Gastrocnemius medialis (tissue), 4 donors: ENCODE measurements at places on chromosomes 11 and 22. TPM values are rescaled to one million over a fixed set of nuclear protein-coding genes. Genes with fewer than 3 reads are reported as not detected.

- no peak for DNase-seq
These were observed 5.7 kb downstream of the CDCA5 start for GRCh38 chr11:65078151-65078550.

Gene RNF141
- total RNA-seq, result 16.8 TPM

- peak; percentile 89 for DNase-seq
These were observed 25.3 kb upstream of the PARVB start for GRCh38 chr22:43998679-43999264.

DNA sequence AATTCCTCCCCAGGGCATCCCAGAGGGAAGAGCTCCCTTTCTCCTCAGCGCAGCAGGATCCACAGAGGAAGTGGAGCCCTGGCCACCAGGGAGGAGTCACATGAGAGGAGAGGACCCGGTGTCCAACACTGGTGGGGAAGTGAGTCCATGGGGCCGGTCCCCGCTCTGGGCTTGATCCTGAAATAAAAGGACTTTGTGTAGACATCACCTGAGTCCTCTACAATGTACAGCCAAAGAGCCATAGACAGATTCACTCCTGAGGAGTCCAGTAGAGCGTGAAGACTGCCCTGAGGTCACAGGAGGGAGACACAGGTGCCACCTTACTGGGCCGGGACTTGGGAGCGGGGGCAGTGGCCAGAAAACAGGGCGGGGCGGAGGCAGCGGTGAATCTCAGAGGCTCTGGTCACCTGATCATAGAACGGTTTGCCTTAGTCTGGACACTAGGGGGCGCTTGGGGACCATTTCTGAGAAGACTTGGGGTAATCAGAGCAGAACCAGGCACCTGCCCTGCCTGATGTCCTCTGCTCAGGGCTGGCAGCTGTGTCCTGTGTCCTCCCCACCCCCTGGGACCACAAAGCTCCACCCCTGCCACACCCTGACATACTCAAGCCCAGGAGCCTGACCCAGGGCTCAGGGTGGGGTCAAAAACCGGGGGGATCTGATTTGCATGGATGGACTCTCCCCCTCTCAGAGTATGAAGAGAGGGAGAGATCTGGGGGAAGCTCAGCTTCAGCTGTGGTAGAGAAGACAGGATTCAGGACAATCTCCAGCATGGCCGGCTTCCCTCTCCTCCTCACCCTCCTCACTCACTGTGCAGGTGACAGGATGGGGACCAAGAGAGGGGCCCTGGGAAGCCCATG lies 112.7 kb downstream of the VPREB1 start:
- peak; percentile 35 for DNase-seq

Gene COPB1
- 47.7 TPM for total RNA-seq

Gene L3MBTL2
- total RNA-seq, result 14.4 TPM

DNA sequence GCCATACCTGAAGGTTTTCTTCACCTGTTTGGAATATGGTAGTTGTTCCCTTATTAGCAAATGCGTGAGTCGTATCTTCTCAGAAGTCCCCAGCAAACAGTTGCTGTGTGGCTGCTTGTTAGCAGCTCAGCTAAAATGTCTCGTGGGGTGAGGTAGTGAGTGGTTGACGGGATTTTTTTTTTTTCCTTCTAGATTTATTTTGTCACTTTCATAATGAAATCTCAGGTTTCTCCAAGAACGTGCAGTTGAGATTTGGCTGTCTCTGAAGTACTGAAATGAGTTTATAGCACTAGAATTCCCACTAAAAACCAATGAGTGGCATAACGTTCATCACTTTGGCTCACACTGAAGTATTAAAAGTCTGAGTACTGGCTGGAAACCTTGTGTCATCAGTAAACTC lies 16.8 kb downstream of the RCN1 start:
- DNase-seq, result no peak

- no peak for DNase-seq
These were observed 24.4 kb upstream of the RFPL3 start for GRCh38 chr22:32333141-32333768.

Gene BBOX1
- 0.25 TPM for total RNA-seq

Gene FOLR1
- total RNA-seq, result not detected

DNA sequence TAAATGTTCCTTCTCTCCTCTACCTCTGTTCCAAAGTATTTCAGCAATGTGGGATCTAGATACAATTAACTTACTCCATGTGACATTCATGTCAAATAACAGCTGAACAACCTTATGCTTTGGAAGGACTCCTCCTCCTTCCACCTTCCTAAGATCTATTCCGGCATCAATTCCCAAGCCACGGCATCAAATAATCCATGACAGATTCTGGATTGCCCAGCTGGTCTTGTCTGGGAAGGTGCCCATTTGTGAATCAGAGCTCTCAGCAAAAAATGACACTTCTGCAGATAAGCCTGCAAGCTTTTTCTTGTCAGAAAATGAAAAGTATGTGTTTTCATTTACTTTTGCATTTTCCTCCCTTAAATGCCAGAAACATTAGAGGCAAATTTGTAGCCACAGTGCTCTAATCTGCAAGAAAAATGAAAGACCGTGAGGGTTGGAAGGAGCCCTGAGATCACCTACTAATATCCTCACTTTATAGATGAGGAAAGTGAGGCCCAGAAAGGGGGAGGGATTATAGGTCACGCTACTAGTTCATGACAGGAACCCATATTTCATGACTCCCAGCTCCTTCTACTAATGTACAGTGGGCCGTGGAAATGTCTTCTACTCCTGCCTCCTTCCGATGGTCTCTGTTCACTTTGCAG lies 124.0 kb downstream of the ME3 start:
- DNase-seq, result no peak

DNA sequence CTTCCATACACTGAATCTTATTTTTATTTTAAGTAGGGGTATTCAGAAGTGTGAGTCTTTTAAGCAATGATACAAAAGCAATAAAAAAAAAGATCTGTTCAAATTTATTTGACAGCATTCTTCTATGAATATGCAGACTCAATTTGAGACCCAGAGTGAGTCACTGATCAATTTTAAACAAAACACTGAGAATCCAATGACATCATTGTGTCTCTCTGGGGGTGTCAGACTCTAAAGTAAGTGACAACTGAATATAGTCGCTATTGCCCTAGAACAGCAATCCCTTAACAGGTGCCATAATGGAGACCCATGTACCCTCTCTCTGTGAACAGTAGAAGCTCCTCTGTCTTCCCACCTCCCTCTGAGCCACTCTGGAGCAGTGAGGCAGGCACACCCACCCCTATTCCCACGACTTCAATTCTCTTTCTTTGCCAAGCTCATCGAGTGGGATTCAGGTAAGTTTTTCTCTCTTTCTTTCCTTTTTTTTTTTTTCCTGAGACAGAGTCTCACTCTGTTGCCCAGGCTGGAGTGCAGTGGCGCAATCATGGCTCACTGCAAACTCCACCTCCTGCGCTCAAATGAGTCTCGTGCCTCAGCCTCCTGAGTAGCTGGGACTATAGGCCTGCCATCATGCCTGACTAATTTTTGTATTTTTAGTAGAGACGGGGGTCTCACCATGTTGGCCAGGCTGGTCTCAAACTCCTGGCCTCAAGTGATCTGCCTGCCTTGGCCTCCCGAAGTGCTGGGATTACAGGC lies 5.1 kb upstream of the RPS3 start:
- DNase-seq, result no peak

- no peak for DNase-seq
These were observed 35.5 kb downstream of the UBASH3B start for GRCh38 chr11:122690801-122691548.

DNA sequence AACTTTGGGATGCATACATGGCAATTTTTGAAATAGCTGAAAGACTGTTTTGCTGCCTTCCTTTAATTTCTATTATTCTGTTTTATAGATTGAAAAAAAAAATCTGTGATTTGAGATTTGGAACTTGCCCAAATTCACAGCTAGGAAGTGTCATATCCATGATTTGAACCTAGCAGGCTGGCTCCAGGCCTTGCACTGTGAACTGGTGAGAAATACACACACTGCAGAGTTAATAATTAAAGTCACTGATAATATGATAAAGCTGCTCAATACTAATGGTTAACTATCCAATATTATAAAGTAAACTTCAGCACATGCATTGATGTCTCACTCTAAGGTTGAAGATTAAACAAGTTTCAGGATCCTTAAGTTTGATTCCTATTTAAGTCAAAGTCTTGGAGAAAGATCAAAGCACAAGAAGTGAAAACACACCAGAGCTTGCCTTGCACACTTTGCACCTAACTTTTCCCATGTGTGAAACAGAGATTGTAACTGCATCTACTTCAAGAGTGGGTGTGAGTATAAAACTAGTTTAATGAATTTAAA lies 150.6 kb upstream of the CCDC179 start:
- DNase-seq, result no peak

Gene PHF21B
- total RNA-seq, result 0.07 TPM
